ENCODE measurements at places on chromosomes 1 and 21. TPM values are rescaled to one million over a fixed set of nuclear protein-coding genes. Genes with fewer than 3 reads are reported as not detected.

Gene RGS13
- total RNA-seq = not detected

Gene IL20
- not detected for total RNA-seq

Gene RGS1
- not detected for total RNA-seq

Gene PGLYRP4
- total RNA-seq = not detected

Gene CAMK2N1
- total RNA-seq = 0.50 TPM

Gene S100A7A
- not detected for total RNA-seq

Gene SLC26A9
- total RNA-seq = not detected

Measured in A673 (cell line).